ENCODE measurements at places on chromosomes 2 and 18. TPM values are rescaled to one million over a fixed set of nuclear protein-coding genes. Genes with fewer than 3 reads are reported as not detected.

MAPK4 gene
- 9.3 TPM for total RNA-seq

- no peak overlapping the region for H3K4me3 ChIP-seq
- H3K27me3 ChIP-seq: no peaks in the 10 kb centered on the region
- no peak overlapping the region for H3K27ac ChIP-seq
- H3K36me3 ChIP-seq: peaks cover 16% of the 10 kb centered on the region
Measured at GRCh38 chr2:152658221-152658620, 59.0 kb downstream of the PRPF40A start.

DNA sequence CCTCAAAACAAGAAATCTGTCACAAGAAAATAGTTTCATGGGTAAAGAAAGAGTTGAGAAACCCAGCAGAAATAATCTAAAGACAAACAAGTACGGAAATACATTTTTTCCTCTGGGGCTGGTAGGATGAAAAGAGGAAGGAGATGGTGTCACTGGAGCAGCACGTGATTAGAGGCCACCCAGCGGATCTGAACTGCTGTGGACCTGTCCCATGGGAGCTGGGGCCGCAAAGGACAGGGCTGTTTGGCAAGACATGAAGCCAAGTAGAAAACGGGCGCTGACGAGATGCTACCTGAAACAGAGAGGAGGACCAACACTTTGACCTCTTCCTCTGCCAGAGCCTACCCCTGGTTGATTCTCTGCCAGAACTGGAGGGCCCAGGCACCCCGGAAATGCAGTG is 295.4 kb upstream of the ATP5MC3 start:
- H3K27ac ChIP-seq: no peak overlapping the region
- no peak overlapping the region for H3K4me3 ChIP-seq
- peaks cover 10% of the 10 kb centered on the region for H3K4me1 ChIP-seq
- peaks cover 12% of the 10 kb centered on the region for H3K27me3 ChIP-seq
- H3K36me3 ChIP-seq: no peaks in the 10 kb centered on the region
- no peak for DNase-seq

GRCh38 chr2:210756855-210757254 is 200.5 kb downstream of the CPS1 start:
- no peak overlapping the region for H3K27ac ChIP-seq
- H3K36me3 ChIP-seq: no peaks in the 10 kb centered on the region
- no peaks in the 10 kb centered on the region for H3K27me3 ChIP-seq
- H3K4me1 ChIP-seq: no peaks in the 10 kb centered on the region

CD8B2 gene
- total RNA-seq: not detected

GRCh38 chr2:216800836-216801235 is 59.0 kb downstream of the TNP1 start:
- no peak overlapping the region for H3K27ac ChIP-seq
- H3K4me3 ChIP-seq: no peak overlapping the region
- H3K36me3 ChIP-seq: peaks cover 9% of the 10 kb centered on the region
- H3K27me3 ChIP-seq: no peaks in the 10 kb centered on the region
- DNase-seq: no peak
- peaks cover 23% of the 10 kb centered on the region for H3K4me1 ChIP-seq

STPG4 gene
- total RNA-seq: 0.26 TPM

Measured in neural crest cell (in vitro differentiated cells).